ENCODE measurements at places on chromosomes 5 and 9.

DNA sequence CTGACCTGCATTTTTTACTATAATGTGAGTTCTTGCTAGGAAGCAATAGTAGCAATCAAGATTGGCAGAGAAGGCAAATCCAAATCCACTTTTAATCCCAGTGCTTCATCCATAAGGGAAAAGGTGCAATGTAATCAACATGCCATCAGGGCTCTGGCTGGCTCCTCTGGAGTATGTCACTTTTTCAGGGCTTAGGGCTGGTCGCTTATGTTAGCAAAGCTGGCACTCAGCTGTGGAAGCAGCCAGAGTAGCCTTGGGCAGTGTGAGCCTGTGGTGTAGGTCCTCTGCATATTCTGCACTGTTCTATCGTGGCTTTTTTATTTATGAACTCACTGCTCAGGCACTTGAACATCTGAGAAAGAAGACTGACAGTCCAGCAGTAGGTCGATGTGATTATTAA, 16.1 kb downstream of the ACTBL2 start:
- DNase-seq: no peak

DNA sequence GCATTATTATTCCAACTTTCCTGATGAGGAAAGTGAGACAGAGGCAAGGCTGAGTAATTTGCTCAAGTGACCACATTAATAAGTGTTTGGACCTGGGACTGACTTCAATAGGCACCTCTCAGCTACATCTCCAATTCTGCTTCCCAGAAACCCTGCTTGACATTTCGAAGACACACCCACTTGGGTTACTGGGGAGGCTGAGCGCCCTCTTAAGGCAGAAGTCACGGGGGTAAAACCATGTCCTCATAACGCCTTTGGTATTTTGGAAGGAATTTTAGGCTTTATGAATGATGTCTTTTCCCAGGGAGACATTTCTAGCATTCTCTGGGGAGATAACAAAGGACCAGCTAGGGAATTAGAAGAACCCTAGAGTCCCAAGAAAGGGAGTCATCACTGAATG, 53.3 kb downstream of the TRPC7 start:
- DNase-seq: no peak

- DNase-seq: no peak
These were observed 726 bp upstream of the ADGRV1 start for GRCh38 chr5:90557871-90558270.

- DNase-seq: no peak
These were observed 164.4 kb downstream of the ZSWIM6 start for GRCh38 chr5:61496446-61496845.

GRCh38 chr5:16675806-16676205, 59.0 kb upstream of the RETREG1 start:
- no peak for DNase-seq

DNA sequence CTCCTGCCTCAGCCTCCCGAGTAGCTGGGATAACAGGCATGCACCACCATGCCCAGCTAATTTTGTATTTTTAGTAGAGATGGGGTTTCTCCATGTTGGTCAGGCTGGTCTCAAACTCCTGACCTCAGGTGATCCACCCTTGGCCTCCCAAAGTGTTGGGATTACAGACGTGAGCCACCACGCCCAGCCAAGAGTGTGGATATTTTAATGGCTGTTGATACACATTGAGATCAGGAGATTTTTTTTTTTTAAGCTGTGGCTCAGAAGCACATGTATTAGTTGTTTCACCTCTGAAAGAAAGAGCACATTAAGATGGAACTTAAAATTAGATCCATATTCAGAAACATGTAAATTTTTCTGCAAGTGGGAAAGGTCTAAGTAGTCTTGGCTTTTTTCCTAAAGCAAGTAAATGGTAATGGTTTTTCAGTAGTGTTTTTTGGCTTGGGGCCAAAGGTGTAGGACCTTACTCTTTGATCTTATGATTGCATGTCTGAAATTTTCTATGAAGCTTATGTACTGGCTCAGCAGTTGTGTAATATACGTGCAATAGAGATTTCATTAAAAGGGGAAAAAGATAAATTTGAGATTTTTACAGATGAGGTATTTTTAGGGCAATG, 9.9 kb downstream of the RBM27 start:
- DNase-seq: no peak

- DNase-seq: no peak
These were observed 128.4 kb downstream of the TMEM174 start for GRCh38 chr5:73301208-73301901.

- no peak for DNase-seq
These were observed 110.7 kb downstream of the SAXO1 start for GRCh38 chr9:18922161-18922885.

DNA sequence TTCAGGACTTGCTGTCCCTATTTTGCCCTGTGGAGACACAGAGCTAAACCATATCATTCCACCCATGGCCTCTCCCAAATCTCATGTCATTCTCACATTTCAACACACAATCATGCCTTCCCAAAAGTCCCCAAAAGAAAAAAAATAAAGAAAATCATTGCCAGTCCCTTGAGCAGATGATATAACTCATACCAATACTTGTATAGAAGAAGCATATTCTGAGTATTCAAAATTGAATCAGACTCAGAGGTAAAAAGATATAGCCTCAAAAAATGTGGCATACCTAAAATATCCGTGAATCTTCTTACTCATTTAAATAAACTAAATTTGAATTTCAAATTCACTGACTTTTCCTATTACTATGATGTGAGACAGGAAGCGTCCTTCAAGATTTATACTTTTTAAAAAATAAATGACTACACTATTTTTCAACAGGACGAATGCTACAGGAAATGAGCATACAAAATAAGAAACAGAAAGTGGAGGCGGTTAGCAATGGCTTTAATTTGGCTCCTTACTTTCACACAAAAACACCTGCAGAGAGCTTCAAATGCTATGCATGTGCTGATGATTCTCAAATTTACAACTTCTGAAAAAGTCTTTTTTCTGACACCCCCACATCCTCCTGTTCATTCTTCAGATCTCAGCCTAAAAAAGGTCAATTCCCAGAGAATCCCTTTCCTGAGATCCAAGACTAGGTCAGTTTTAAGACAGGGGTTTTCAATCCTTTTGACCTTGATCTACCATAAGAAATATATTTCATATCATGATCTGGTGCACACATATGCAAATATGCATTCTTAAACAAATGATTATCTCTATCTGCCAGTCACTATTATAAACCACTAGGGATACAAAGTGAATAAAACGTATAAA, 39.6 kb upstream of the DMXL1 start:
- DNase-seq: no peak

DNA sequence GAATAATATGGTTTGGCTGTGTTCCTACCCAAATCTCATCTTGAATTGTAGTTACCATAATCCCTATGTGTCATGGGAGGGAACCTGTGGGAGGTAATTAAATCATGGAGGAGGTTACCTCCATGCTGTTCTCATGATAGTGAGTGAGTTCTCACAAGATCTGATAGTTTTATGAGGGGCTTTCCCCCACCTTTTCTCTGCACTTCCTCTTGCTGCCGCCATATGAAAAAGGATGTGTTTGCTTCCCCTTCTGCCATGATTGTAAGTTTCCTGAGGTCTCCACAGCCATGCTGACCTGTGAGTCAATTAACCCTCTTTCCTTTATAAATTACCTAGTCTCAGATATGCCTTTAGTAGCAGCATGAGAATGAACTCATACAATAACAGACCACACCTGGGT, 63.7 kb upstream of the PRR16 start:
- DNase-seq: no peak

DNA sequence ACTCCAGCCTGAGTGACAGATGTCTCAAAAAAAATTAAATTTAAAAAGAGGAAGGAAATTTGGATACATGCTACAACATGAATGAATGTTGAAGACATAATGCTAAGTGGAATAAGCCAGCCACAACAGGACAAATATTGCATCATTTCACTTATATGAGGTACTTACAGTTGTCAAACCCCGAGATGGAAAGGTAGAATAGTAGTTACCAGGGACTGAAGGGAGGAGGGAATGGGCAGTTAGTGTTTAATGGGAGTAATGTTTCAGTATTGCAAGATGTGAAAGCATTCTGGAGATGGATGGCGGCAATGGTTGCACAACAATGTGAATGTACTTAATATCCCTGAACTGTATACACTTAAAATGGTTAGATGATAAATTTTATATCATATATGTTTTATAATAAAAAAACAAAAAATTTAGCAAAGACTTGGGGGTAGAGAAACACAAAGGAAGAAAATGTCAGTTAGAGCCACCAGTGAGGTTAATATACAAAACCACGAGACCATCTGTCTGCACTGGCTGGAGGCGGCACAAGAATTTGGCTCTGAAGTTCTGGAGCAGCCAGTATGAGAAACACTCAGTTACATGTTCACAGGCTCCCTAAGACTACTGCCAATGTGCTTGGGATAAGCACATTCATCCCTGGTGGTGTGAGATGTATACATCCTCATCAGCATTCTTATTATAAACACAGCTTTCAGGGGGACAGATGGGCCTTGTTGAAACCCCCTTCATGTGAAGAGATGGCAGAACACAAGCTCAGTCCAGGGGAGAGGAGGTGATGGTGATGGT, 37.0 kb upstream of the RPS23 start:
- no peak for DNase-seq

- DNase-seq: no peak
These were observed 33.1 kb downstream of the APTX start for GRCh38 chr9:32968101-32969011.

DNA sequence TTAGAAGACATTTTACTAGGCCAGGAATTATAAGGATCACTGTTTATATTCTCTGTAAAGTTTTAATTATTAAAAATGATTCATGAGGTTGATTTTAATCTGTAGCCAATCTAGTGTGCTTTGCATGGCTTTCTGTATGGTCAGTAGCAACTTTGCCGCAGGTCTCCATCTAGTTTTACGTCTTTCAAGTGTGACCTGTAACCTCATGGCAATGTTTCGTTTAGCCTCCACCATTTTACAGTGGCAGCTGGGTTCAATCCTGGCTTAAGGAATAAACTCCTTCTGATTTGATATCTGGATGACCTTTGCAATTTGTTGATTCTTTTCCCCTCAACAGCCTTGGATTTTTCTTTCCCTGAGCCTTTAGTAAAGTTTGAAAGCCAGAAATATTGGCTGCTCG, 434.5 kb upstream of the CDH9 start:
- no peak for DNase-seq

DNA sequence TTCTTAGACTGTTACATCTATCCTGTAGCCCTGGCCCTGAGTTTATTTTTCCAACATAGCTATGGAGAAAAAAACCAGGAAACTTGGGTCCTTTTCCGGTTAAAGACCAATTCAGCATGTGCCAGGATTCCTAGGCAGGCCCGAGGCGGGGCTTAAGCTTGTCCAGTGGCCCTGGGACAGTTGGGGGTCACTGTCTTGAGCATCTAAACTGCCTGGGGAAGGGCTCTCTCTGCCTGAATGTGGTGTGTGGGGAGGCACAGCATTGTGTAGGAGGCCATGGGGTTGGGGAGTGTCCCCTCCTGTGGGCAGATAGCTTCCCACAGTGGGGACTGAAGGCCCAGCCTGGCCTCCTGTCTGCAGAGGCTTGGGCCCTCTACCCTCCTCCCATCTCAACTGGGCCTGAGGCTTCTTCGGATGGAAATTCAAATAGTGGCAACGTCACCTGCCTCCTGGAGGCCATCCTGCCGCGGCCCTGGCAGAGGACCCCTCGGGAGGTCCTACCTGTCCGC, 88.8 kb downstream of the PHF2 start:
- no peak for DNase-seq

GRCh38 chr9:135804581-135805421, 102.5 kb downstream of the CAMSAP1 start:
- DNase-seq: no peak

- no peak for DNase-seq
These were observed 6.7 kb upstream of the BRINP1 start for GRCh38 chr9:119375892-119376291.

Measured in GOT3 (cell line).